ENCODE measurements at places on chromosomes 1 and 21.
A peak's percentile ranks its signal among the peaks of the same experiment; 100 is the strongest.

GRCh38 chr21:29449306-29449950, 150.7 kb downstream of the BACH1 start:
- no peak for DNase-seq

DNA sequence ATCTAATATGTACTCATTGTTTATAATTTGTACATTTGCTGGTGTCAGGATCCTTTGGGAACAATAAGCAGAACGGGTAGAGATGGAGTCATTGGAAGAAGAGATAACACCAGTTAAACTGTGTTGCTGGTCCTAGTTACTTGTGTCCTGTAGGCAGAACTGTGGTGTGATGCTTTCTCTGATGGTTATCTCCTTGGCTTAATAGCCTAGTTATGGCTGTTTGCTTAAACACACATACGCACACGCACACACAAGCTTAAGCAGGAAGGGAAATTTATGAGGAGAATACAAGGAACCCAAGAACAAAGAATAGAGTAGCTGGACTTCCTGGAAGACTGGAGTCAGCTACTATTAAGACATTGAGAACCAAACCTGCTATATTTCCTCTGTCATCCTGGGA, 5.7 kb upstream of the PKN2 start:
- no peak for DNase-seq

- no peak for DNase-seq
Measured at GRCh38 chr1:54290506-54291184, 90.7 kb downstream of the MRPL37 start.

- DNase-seq, result peak; percentile 61
Measured at GRCh38 chr21:15837645-15838044, 107.9 kb downstream of the USP25 start.

DNA sequence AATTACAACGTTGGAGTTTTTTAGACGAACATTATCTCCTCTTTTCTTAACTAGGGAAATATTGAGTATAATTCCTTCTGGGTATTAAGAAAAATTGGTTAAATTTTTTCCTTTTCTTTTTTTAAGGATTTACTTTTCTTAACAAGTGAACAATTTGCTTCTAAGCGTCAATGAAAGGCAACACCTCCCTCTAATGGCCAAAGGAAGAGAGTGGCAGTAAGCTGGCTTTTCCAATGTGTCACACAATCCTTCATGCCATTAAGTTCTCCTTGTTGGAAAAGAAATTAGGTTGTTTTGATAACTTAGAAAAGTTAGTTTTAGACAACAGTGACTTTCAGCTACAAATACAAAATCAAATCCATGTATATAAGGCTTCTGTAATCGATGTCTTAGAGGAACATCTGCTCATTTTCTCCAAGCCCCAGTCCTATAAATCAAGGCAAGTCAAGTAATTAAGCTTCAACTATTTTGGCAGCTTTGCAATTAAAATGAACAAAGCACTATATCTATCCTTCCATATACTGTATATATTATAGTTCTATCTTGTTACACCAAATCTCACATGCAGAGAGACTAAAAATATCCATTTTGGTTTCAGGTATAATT, 62.8 kb downstream of the EDEM3 start:
- DNase-seq, result peak; percentile 33

DNA sequence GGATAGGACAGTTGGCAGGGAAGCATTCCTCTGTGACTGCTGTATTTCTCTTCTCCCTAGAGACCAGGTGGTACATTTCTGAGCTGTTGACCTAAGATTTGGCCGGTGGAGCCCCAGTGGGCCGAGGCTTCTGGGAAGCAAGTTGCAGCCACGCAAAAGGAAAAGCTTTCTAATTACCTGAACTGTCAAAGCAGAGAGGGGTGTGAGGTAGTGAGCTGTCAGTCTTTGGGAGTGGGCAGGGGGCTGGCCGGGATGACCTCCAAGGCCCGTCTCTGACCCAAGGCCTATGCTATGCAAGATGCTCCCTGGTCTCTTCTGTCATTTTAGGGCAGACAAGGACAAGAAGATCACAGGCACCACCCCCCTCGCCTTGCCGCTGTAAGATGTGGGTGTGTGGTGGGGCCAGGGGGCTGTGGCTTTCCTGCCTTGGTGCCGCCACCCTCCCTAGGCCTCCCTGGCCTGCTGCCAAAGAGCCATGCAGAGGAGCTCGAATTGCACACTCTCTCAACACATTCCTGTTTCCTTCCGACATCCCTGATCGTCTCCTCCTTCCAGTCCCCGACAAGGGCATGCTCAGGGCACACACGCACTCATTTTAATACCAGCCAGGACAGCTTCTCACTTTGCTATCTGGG, 7.7 kb downstream of the PADI1 start:
- peak; percentile 59 for DNase-seq

GRCh38 chr1:153509729-153510354, 25.9 kb downstream of the S100A6 start:
- peak; percentile 37 for DNase-seq

DNA sequence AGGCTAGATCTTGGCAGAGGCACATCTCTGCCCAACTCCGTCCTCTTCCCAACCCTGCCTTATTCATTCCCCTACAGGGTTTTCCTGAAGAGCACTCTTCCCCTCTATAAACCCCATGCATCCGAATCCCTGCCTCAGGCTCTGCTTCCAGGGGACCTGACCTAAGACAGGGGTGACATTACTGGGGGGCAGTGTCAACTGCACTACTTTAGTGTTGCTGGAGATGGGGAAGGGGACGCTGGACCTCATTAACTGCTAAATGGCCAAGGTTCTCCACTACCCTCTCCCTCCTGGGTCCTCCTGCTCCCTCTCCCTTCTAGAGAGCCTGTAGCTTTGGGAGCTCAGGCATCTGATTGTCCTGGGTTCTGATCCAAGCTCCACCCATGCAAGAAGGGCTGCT, 126.2 kb downstream of the GRIK3 start:
- no peak for DNase-seq

GRCh38 chr1:73979684-73980083, 218.3 kb downstream of the LRRIQ3 start:
- peak; percentile 73 for DNase-seq

GRCh38 chr1:107804741-107805140, 160.2 kb downstream of the VAV3 start:
- DNase-seq, result no peak

GRCh38 chr1:219731771-219732170, 118.9 kb upstream of the ZC3H11B start:
- no peak for DNase-seq

GRCh38 chr1:229221106-229222019, 49.5 kb upstream of the RAB4A start:
- peak; percentile 23 for DNase-seq

DNA sequence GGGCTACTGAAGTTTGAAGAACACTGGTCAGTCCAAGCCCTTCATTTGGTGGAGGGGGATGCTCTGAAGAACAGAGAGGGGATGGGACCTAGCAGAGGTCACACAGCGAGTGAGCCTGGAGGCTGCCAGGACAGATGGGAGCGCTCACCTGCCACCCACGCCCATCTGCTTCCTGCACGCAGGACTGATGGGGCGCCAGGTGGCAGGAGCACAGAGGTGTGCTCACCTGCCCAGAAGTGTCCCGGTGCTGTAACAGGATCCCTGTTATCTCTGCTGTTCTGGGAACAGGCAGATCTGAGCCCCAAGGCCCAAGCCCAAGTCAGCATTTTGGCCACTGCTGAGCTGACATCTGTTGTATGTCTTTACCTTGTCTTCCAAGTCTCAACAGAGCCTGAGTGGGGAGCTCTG, 40.5 kb downstream of the EPHB2 start:
- no peak for DNase-seq

- DNase-seq, result no peak
Measured at GRCh38 chr1:53582211-53583020, 123.2 kb downstream of the DMRTB1 start.

DNA sequence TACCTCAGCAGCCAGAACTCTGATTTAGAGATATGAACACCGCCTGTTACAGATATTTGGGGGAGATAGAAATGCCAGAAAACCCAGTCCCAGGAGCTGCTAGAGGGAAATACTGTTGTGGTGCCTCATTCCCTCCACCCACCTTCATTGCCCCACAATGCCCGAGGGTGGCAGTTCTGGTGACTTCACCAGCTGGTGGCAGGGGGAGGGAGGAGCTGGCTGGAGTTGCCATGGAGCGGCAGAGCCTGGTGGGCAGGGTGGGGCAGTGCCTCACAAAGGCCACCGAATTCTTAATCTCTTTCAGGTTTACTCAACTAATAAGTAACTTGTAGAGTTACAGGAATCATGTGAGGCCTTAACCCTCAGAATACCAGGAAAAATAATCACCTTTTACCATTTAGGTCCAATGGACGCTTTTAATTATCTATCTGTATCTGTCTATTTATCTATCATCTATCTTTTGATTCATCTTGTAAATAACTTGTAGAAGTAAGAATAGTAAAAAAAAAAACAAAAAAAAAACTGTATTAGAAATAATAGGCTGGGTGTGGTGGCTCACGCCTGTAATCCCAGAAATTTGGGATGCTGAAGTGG, 11.7 kb upstream of the S100A11 start:
- peak; percentile 92 for DNase-seq

GRCh38 chr1:167276969-167277368, 56.3 kb downstream of the POU2F1 start:
- no peak for DNase-seq

GRCh38 chr1:211606332-211606913, 27.5 kb upstream of the SLC30A1 start:
- DNase-seq, result no peak

DNA sequence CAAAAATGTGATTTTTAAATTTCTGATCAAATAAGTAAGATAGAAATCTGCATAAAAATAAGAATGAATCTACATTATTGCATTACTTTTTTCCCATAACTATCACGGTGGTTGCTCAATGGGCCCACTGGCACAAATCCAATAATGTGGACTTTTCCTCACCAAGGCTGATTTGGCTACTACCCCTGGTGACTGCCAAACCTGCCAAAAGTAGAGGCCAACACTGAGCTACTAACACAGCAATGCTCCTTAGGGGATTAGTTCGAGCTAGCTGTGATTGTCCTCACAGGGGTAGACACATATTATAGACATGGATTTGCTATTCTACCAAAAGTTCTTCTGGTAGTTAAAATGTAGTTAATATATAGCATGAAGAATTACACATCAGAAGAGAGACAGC, 107.7 kb upstream of the ZNHIT6 start:
- DNase-seq, result no peak

DNA sequence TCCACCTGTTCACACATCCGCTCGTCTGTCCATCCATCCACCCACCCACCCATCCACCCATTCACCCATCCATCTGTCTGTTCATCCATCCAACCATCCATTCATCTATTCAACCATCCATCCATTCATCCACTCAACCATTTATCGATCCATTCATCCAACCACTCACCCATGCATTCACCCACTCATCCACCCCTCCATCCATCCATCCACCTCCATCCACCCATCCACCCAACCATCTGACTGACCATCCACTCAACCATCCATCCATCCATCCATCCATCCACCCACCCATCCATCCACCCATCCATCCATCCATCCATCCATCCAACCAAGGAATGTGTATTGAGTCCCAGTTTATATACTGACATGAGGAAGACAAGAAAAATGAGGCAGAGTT, 73.1 kb downstream of the UMODL1 start:
- DNase-seq, result no peak

- no peak for DNase-seq
Measured at GRCh38 chr1:233635765-233636502, 22.0 kb downstream of the KCNK1 start.

DNA sequence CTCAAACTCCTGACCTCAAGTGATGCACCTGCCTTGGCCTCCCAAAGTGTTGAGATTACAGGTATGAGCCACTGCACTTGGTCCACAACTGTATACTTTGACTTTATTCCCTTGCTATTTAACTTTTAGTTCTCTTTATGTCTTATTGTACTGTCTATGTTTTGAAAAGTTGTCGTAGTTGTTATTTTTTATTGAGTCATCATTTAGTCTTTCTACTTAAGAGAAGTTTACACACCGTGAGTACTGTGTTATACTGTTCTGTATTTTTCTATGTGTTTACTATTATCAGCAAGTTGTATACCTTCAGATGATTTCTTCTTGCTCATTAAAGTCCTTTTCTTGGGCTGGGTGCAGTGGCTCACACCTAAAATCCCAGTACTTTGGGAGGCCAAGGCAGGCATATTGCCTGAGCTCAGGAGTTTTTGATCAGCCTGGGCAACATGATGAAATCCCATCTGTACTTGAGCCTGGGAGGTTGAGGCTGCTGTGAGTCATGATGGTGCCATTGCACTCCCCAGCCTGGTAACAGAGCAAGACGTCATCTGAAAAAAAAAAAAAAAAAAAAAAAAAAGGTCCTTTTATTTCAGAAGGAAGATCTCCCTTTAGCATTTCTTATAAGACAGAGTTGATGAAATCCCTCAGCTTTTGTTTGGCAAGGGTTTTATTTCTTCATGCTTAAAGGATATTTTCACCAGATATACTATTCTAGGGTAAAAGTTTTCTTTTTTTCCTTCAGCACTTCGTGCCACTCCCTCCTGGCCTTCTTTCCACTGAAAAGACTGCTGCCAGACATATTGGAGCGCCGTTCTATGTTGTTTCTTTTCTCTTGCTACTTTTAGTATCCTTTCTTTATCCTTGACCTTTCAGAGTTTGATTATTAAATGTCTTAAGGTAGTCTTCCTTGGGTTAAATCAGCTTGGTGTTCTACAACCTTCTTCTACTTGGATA, 47.6 kb downstream of the TNFSF18 start:
- peak; percentile 9 for DNase-seq

DNA sequence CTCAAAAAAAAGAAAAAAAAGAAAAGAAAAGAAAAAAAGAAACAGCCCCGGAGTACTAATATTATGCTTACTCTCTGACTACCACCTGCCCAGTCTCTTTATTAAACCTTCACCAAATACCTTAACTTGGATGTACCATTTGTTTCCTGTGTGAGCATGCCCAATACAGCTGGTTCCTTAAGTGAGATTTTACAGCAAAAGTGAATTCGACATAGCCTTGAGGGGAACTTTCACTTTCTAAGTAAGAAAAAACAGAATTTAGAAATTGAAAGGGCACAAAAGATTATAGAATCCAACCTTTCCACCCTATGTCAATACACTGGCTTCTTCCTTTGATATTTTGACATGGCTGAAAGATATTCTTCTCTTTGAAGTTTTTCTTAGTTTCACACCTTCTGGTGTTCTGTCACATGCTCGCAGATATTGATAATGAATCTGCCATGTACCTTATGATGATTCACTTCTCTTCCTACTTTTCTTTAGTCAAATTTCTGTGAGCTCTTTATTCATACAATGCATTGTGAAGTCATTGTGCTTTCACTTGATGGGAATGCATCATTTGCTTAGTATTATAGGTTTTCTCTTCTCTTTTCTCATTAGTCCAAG, 5.2 kb upstream of the GIPC2 start:
- DNase-seq, result no peak

DNA sequence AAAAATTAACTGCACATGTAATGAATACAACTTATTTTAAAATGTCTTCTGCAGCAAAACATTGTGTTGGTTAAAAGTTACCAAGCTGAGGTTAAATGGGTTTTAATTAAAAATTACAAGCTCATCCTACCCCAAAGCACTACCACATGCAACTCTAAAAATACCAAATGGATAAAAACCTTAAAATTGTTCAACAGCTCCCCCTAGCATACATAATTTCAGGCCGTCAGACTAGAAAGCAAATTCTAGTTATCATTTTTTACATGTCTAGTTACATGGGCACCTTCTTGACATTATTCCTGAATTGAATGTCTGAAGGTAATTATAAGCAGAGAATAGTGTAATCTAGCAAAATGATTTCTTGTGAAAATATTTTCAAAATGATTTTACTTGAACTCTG, 176.5 kb downstream of the C1orf21 start:
- peak; percentile 51 for DNase-seq

Data from kidney glomerular epithelial cell (primary cell).